Gastroesophageal sphincter (tissue), 4 donors: ENCODE measurements at places on chromosomes 11 and 22. TPM values are rescaled to one million over a fixed set of nuclear protein-coding genes. Genes with fewer than 3 reads are reported as not detected.

GRCh38 chr11:72719144-72719543 is 33.1 kb downstream of the ARAP1 start:
- no peak for ATAC-seq

GRCh38 chr11:57224537-57224936 is 12.5 kb downstream of the APLNR start:
- ATAC-seq: no peak

DNA sequence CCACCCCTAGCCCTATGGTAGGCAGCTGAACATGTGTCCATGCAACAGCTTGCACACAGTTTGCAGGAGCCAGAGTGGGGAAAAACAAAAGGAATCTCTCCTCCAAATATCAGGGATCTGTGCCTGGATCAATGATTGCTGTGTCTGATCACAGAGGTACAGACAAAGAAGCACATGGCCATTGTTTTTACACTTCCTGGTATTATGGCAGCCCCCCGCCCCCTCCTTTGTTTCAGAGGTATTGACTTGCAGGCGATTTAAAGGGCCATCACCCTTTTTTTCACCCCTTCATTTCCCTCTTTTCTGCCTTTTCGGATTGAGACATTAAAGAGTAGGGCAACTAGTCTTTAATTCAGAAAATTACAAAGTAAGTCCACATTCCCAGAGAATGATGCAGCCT is 453.0 kb upstream of the LUZP2 start:
- no peak for ATAC-seq

GRCh38 chr11:129281471-129282415 is 89.6 kb upstream of the ARHGAP32 start:
- ATAC-seq: no peak

DNA sequence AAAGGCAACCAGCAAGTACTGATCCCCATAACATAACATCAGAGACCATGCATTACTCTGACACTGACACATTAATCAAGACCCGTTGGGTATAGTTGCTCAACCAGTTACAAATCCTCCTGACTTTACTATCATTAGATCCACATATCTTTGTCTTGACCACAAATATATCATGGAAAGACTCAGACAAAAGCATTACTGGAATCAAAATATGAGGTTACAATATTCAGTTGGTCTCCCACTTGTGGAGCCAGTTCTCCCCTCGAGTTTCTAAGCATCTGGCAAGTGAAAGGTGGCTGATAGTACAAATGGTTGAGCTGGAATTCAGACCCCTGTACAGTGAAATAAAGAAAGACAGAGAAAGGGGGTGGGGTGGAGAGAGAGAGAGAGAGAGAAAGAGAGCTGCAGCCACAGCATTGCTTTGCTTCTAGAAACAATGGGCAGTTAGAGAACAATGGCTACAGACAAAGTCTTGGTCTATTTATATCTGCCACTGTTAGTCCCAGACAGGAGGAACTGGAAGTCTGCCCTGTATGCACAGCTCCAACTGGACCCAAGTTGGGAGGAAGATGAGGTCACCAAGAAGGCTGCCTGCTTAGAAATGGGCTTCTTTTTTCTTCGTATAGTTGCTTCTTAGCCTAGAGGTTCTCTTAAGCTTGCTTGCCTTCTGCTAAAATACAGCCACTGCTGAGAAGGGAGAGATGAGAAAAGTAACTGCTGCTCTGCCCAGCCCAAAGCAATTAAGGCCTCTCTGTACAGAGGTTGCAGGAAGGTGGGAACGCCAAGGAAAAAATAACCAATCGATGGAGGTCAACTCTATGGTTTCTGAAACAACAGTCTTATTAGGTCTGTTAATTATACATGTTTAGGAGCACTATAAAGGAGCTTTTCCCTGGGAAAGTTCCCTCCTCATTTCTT is 85.5 kb downstream of the ETS1 start:
- ATAC-seq: no peak

DNA sequence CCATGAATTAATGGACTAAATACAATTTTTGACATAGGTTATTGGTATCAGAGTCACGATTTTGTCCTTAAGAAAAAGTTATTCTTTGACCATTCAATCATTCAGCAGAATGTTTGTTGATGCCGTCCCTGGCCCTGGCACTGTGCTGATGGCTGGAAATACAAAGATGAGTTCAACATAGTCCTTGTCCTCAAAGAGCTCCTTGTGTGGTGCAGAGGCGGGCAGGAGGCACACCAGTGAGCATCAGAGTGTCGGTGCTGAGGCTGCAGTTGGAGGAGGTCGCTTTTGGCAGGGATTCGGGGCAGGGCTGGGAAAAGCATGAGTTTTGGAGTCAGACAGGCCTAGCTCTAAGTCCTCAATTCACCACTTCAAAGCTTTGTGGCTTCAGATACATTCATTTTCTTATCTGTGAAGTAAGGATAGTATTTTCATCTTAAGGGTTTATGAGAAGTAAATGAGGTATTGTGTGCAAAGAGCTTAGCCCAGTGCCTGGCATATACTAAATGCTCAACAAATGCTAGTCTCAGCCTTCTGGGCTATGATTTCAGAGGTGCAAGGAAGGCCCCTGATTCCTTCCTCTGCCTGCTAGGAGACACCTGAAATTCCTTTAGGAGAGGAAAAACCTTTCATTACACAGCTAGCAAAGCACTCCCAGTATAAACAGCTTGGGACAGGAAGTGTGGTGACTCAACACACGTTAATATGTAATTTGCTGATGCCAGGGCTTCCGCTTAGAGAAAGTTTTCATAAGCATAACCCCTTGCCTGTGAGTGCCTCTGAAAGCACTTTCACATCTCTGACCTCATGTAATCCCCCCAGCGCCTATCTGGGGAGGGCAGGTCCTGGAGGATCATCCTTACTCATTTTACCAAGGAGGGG is 113.8 kb downstream of the NECTIN1 start:
- ATAC-seq: peak; percentile 46

- ATAC-seq: peak; percentile 86
These were observed 121.7 kb downstream of the SGSM3 start for GRCh38 chr22:40491990-40492631.

GRCh38 chr11:103529181-103529684 is 420.0 kb downstream of the DYNC2H1 start:
- ATAC-seq: no peak

- ATAC-seq: no peak
These were observed 1078.7 kb downstream of the BRD1 start for GRCh38 chr22:48748860-48749554.

DNA sequence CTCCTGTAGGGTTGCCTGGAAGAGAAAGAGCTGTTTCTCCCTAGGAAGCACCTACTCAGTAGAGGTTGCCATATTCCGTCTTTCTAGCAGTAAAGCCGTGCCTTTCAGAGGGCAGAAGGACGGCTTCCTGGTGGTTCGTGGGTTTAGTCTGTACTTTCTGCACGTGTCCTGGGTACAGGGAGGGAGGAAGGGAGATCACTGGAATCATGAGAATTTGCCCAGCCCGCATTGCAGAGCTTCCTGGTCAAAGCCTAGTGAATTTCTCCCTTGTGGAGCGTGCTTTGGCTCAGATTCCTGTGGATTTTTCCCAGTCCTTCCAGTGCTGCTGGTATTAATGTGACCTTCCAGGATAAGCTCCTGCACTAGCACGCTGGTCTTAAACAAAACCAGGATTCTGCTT is 44.9 kb downstream of the GRAMD1B start:
- ATAC-seq: no peak

DNA sequence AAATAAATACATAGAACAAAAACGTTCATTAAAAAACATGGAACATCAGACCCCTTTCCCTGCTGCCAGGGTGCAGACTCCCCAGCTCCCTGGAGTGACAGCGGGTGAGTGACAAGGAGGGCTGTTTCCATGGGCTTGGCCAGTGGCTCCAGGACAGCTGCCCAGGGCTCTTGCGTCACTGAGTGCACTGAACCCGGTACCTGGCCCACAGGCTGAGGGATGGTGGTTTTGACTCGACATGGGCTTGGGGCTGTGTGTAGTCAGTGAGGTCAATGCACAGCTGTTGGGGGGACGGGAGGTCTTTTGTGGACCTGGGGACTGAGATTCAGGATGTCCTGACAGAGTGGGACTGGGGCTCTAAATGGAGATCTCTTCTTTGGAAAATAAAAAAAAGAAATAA is 142.1 kb upstream of the B3GAT1 start:
- ATAC-seq: no peak

DNA sequence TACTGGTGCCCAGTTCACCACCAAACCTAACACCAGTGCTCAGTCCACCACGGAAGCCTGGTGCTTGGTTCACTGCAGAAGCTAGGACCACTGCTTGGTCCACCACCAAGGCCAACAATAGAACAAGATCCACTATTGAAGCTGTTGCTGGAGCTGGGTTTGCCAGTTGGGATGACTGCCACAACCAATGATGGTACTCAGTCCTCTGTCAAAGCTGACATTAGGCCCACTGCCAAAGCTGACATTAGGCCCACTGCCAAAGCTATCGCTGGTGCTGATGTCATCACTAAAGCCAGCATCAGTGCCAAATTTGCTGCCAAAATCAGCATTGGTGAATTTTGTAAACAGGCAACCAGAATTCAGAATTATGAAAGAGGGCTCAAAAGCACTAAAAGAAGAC is 1850.2 kb upstream of the RAG2 start:
- no peak for ATAC-seq

DNA sequence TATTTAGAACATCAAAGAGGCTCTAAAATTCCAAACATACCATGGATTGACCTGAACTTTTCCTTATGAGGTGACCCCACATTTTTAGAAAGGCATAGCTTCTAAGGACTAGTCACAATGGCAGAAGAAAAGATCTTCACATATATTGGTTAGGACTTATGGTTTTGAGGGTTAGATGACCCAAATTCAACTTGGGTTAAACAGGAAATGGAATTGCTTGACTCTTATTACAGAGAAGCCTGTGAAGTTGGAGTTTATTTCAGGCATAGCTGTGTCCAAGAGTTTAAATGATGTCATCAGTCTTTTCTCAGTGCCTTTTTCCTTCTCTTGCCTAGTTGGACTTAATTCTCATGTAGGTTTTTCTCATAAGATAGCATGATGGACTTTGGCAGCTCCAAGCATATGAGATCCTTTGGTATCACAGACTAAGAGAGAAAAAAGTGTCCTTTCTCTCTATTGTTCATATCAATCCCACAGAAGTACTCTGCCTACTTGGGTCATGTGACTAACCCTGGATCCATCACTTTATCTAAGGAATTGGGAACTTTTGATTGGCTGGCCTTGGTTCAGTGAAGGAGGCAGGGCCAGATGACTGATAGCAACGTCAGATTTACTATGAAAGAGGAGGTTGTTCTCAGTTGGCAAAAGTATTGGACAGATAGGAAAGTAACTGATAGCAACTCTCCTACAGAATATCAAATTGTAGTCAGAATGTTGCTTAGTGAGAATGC is 17.3 kb upstream of the RAG1 start:
- ATAC-seq: no peak

GRCh38 chr11:13354335-13354734 is 76.7 kb downstream of the BMAL1 start:
- ATAC-seq: no peak

GRCh38 chr11:60785136-60785535 is at the start of gene MS4A10:
Gene MS4A10 (plus strand): TSS chr11:60785333. CDS start chr11:60790336, 5,003 bp downstream.
- ATAC-seq: no peak

- ATAC-seq: no peak
These were observed 14.9 kb downstream of the CASP12 start for GRCh38 chr11:104883342-104883741.

DNA sequence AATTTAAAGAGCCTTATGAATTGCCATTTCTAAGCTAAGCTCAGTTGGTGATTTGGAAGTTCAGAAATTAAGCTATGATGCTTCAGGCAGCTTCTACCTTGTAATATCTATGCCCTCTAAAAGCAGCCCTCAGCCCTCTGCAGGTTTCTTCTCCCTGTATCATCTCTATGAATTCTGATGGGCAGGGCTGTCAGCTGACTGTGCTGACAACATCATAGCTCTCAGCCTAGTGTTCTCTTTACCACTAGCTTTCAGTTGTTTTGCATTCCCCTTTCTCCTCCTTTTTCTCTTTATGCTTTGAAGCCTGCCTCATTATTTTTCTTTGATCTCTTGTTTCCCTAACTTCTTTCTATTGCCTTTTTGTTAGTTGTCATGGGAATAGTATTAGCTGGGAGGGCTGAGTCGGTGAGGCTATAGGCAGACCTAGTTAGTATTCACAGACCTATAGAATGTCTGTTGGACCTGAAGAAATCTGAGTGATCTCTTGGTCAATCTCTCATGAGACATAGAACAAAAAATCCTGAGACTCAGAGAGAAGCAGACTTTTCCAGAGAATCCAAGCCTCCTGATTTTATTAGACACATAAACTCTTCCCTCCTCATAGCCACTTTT is 535.4 kb downstream of the RAB38 start:
- ATAC-seq: no peak

DNA sequence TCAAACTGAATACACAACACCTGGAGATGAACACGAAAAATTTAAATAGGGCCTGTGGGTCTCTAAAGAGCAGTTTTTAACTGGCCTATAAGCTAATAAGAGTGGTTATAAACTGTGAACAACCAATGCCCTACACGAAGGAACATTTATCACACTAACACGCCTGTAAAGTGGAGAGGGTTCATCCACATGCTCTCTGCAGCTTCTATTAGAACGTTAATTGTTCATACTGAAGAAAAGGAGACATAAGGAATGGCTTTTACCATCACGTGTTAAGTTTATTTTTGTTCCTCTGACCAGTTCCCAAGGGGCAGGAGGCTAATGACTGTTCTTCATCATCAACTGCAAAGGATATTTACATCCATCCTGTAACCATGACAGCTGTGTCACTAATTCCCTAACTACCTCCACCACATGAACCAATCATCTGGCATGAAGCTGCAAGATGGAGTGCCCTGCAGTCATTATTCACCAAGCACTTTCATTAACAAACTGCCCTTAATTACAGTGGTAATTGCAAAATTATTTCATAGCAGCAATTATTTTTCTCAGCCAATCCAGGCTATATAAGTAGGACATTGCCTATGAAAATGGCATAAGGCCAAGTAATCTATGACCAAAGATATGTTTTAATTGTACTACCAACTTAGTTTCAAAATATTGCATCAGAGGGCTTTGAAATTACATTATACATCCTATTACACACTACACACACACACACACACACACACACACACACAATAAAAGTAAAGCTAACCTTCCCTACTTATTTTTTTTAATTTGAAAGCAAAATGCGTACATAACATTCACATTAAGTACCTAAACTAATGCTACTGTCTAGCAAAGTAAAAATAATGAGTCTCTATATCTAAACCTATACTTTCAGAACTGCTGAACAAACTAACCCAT is 186.7 kb downstream of the CADM1 start:
- ATAC-seq: no peak

FAM181B gene
- 0.81 TPM for total RNA-seq

ASCL2 gene
- total RNA-seq: not detected

RBMXL2 gene
- total RNA-seq: not detected

HTR3B gene
- total RNA-seq: not detected

KDM4D gene
- total RNA-seq: 0.78 TPM

RBM14 gene
- total RNA-seq: 39.3 TPM

PRR5L gene
- total RNA-seq: 7.4 TPM

MUC6 gene
- not detected for total RNA-seq

CCDC87 gene
- total RNA-seq: 0.27 TPM

UBE2L6 gene
- 25.2 TPM for total RNA-seq

EPS8L2 gene
- 27.3 TPM for total RNA-seq

PHOX2A gene
- total RNA-seq: 0.37 TPM

CRACR2B gene
- 4.1 TPM for total RNA-seq

ABTB2 gene
- 7.6 TPM for total RNA-seq

OR51E1 gene
- 0.78 TPM for total RNA-seq

UPK3A gene
- total RNA-seq: not detected

CARD16 gene
- total RNA-seq: 3.0 TPM
